ENCODE measurements at places on chromosomes 1 and 21.

- DNase-seq, result no peak
Measured at GRCh38 chr1:171247501-171247900, 793 bp upstream of the FMO1 start.

DNA sequence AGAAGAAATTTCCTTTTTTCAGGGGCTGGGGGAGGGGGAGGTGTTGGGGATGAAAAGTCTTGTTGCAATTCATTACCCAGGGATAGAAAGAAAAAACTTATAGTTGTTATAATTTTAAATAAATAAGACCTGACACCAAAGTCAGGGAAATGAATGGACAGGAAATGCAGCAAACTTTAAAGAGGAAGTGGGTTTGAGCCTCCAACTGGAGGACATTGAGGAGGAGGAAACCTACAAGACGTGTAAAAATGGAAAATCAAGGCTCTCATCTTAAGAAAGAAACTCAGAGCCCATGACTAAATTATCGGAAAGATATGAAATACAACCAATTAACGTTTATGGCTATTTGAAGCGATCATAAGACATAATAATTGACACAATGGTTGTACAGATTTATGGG lies 54.4 kb downstream of the NIBAN1 start:
- DNase-seq, result no peak

DNA sequence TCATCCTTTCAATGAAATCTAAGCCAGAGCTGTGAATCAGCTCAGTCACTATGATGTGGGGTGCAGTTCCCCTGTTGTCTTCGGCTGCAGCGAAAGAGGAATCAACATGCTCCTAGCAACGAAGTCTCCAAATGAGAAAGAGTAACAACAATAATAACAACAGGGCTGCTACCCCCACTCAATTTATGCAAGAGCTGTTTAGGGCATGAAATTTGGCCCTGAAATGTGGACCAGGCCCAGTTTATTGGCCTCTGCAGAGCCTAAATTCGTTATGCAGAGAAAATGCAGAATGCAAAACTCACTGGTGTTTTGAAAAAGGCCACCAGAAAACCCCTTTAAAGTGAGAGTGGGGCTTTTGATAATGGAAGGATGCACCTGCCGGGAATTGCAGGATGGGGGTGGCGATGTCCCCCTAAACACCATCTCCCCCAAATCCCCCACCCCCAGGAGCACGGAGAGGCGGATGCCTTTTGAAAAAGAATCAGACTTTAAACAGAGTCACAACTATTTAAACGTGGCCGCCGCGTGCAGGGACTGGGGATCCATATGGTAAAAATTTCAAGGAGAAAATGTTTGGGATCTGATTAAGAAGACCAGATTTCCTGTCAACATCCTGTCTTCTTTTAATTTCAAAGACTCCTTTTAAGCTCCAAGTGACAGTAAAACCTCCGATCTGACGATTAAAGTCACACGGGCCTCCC lies 1.9 kb downstream of the RUNX3 start:
- no peak for DNase-seq

GRCh38 chr1:241081473-241081872 lies 275.5 kb downstream of the RGS7 start:
- DNase-seq, result no peak

- DNase-seq, result no peak
Measured at GRCh38 chr1:41435570-41436178, 48.8 kb downstream of the EDN2 start.

DNA sequence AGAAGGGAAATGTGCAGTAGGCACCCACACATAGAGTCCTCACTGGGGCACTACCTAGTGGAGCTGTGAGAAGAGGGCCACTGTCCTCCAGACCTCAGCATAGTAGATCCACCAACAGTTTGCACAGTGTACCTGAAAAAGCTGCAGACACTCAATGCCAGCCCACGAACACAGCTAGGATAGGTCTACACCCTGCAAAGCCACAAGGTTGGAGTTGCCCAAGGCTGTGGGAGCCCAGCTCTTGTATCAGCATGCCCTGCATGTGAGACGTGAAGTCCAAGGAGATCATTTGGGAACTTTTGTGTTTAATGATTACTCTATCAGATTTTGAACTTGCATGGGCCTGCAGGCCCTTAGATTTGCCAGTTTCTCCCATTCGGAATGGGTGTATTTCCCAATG lies 299.4 kb upstream of the OLFM3 start:
- no peak for DNase-seq

- no peak for DNase-seq
Measured at GRCh38 chr1:33516891-33517567, 44.6 kb downstream of the ZSCAN20 start.

DNA sequence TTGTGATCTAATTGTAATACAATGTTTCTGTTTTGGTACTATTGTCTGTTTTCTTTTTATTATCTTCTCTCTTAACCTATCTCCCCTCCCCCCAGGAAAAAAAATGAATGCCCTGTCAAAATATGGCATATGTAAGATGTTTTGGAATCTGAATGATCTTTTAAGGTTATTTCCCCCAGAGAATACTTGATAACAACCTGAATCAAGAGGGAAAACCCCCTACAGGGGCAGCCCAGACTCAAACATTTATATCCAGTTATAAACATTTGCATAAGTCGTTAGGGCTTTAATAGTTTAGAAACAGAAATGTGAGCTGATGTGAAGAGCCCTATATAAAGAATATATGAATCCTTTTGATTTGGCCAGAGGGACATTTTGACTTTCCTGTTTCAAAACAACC lies 169.5 kb downstream of the VAV3 start:
- no peak for DNase-seq

GRCh38 chr1:174812656-174813055 lies 187.1 kb upstream of the CACYBP start:
- DNase-seq, result no peak

DNA sequence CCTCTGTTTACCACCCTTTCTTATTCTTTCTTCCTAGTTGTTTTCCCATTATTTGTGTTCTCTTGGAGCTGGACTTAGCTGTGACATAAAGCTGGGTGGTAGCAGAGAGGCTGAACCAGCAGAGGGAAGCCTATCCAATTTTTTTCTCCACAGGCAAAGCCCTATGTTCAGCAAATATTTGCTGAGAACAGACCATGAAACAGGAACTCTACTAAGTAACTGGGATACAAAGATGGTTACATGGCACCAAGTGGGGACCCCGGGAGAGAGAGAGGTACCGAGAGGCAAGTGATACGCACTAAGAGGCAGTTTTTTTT lies 6.6 kb downstream of the CFAP141 start:
- DNase-seq, result no peak

DNA sequence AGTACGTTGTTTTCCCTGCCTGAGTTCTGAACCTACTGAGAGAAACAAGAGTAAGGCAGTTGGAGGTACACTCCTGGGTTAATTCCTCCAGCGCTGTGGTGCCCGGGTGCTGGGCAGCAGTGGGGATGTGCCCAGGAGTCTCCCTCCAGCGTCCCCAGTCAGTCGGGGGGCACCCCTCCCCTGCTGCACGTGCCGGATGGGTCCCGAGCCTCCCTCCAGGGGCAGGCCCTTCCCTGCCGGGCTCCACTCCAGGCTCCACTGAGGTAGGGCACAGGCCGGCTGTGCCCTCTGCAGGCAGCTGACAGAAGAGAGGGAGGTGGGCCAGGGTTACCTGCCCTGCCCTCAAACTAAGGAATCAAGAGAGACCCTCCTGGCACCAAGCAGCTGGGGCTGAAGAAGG lies 238.1 kb upstream of the VAMP3 start:
- DNase-seq, result no peak

DNA sequence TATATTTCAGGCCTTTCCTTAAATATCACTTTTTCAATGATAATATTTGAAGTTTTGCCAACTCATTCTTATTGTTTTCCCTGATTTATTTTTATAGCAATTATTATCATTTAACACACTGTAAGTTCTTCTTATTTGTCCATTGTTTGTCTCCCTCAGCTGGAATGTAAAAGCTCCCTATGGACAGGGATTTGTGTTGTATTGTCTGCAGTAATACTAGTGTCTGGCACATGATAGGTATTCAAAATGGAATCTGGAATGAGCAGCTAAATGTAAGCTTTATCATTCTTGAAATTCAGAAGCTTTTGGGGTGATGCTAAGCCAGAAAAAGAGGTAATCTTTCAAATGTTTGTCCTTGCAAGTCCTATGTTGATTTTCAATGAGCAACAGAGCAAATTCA lies 112.1 kb downstream of the NEGR1 start:
- DNase-seq, result no peak

DNA sequence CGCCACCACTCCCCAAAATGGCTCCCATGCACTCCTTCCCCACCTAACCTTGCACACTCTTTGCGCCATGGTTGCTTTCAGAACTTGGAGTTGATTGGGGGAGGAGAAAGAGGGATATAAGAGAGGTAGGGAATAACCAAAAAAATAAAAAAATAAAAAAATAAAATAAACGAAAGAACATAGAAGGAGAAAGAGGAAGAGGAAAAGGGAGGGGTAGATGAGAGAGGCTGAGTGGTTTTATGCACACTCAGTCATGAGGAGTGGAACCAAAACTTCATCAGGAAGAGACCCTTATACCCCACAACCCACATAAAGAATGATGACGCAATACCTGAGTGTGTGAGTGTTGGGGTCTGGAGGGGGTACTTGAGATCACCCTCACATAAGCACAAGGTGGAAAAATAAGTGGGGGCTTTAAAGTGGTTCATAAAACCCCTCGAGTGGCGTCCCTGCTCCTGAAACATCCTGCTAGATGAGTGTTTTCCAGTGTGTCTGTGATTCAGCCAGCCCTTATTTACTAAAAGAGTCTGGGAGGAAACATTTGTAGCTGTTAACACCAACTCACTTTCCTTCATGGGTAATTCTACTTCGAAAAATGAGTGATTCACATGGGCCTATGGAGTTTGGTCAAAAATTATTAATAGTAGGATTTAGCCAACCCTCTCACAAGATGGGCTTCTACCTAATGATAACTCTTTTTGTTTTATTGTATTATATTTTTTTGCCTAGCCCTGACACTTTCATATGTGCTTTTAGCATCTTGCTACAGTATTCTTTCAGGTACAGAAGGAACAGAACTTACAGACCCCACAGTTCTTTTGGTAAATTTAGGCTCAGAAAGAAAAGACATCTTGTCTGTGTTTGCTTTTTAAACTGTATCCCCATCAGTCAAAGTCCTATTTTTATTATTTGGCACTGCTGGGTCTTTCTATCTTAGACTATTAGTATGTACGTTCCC lies 5.2 kb downstream of the SLAMF1 start:
- no peak for DNase-seq

DNA sequence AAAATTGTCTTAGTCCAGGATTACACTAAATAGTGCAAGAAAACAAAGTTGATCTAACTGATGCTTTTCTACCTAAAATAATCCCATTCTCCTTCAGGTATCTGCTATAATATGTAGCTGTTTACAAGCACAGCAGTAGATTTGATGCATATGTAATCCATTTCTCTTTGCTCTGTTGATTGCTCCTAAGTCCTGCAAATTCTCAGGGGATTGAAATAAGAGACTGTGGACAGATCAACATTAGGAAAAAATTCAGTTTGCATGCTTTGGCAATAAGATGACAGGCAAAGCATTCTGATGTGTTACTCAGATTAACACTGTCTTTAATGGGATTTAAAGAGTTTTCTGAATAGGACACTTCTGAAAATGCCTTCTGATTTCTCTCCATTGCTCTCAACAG lies 34.7 kb downstream of the RNF11 start:
- DNase-seq, result no peak

GRCh38 chr1:61132176-61132638 lies 49.8 kb downstream of the NFIA start:
- no peak for DNase-seq

DNA sequence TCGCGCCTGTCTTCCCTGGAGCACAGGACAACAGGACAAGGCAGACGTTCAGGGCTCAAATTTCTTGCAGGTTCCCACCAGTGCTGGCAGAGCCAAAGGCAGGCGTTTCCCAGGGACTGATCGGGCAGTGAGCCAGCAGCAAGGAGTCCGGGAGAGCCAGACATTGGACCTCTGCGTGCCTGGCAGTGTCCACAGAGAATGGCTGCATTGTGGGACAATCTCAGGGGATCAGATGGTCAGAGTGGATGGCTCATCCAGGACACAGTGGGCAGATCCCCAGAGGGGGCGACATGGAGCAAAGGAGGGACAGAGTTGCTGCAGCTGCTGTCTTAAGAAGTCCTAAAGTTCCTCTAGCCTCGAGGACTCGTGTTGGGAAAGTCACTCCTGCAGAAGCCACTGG lies 4.6 kb downstream of the TMEM63A start:
- DNase-seq, result no peak

DNA sequence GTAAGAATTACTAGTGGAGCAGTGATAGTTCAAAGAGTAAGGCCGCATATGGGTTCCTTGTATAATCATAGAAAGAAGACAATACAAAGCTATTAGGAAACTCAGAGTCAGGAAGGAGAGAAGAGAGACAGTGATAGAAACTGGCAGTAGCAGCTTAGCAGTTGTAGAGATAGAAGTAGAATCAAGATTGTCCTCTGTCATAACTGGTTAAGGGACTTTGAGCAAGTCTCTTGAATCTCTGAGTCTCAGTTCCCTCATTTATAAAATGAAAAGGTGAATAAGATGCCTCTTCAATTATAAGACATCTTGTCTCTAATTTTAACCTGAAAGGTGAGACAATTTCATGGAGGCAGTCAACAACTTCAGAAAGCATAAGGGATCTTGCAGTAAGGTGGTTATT lies 6.5 kb upstream of the RALGPS2 start:
- no peak for DNase-seq

- no peak for DNase-seq
Measured at GRCh38 chr1:67615886-67616285, 69.1 kb upstream of the GADD45A start.

DNA sequence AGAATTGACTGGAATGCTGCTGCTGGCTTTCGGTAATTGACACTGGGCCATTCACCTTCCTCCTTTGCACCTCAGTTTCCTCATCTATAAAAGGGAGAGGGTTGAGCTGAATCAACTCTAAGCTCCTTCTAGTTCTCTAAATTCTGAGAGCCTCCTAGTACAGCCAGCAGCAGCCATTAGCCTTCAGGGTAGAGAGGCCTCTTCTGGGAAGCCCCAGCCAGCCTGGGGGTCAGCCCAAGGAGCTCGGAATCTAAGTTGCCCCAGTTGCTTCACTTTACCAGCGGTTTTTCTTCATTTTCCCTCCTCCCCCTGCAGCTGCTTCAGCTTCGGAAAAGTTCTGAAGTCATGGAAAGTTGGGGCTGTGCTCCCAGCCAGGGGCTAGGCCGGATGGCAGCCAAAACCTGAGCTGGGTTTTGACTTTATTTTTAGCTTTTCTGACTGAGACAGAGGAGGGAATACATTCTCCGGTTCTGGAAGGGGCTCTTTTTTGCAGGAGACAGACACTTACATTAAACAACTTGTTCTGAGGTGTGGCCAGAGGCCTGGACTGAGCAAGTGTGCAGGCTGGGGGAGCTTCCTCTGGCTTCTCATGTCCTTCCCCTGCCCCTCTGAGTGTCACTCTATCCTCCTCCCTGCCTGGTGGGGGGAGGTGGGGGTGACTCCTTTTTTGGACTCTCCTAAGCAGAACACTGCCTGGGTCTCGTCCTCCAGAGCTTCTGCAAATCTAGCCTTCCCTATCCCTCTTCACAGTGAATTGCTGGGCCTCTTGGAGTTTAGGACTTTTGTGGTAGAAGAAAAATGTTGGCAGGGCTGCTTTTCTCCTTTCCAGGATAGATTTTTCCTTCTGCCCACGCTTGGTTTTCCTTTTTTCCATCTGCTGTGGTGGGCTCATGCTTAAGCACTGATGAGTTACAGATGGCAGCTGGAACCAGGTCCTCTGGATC lies 14.4 kb downstream of the LMNA start:
- no peak for DNase-seq
